ENCODE measurements at places on chromosomes 4 and X. TPM values are rescaled to one million over a fixed set of nuclear protein-coding genes. Genes with fewer than 3 reads are reported as not detected.

DNA sequence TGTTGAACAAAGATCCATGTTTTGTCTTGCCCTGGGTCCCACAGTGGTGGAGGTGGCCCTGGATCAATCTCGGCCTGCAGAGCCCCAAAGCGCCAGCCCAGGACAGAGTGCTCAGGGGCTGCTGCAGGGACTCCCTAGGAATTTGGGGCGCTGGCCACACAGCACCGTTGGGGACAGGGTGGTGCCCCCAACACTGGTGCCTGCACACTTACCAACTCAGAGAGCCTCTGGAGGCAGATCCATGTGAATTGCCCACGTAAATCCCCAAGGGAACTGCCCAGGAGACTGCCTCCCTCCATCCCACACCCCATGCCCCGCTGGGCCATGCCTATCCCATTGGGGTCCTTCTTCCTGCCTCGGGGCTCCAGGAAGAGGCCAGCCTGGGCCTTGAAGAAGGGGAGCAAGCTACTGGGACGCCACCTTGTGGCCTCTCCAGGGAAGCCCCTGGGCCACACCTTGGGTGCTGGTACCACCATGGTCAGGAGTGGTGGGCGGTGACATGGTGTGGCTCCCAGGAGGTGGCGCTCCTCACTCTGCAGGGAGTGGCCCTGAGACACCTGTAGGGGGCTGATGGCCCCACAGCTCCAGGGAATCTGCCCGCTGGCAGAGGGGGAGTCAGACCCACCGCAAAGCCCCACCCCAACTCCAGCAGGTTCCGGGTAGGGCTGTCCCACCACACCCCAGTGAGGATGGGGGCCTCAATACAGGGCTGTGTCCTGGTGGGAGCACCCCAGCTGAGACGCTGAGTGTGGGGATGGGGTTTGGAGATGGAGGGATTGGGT lies 22.8 kb downstream of the CFAP99 start:
- no peak overlapping the region for H3K4me3 ChIP-seq
- no peaks in the 10 kb centered on the region for H3K36me3 ChIP-seq
- H3K4me1 ChIP-seq = no peaks in the 10 kb centered on the region
- H3K27me3 ChIP-seq = no peaks in the 10 kb centered on the region

GRCh38 chr4:41142376-41143310 lies 71.7 kb downstream of the APBB2 start:
- H3K4me1 ChIP-seq = peaks cover 37% of the 10 kb centered on the region
- peak overlapping the region; percentile 80 for H3K27ac ChIP-seq
- H3K36me3 ChIP-seq = no peaks in the 10 kb centered on the region
- no peak overlapping the region for H3K4me3 ChIP-seq

Gene ERVMER34-1
- 0.67 TPM for total RNA-seq

DNA sequence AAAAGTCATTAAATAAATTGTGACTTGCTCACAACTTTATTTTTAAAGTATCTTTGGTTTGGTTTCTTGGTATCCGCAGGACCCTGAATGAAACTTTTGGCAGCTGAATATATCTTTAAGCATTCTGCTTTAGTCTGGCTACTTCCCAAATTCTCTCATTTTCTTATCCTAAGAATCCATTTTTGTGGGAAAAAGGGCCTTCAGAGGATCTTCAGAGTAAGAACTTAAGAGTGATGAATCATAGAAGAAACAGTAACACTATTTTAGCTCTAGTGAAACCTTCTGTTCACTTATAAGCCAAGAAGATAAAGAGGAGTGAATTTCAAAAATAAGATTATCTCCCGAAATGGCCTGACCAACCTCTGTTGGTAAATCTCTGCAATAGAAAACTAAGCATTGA lies 540.6 kb upstream of the MAGEB18 start:
- no peaks in the 10 kb centered on the region for H3K4me1 ChIP-seq
- no peak overlapping the region for H3K27ac ChIP-seq
- no peak for DNase-seq
- H3K36me3 ChIP-seq = no peaks in the 10 kb centered on the region

GRCh38 chr4:153148791-153149190 lies 55.5 kb upstream of the TRIM2 start:
- H3K4me3 ChIP-seq = no peak overlapping the region
- no peaks in the 10 kb centered on the region for H3K27me3 ChIP-seq

Measured in Panc1 (cell line).